ENCODE measurements at places on chromosomes 1 and 21.
A peak's percentile ranks its signal among the peaks of the same experiment; 100 is the strongest.

DNA sequence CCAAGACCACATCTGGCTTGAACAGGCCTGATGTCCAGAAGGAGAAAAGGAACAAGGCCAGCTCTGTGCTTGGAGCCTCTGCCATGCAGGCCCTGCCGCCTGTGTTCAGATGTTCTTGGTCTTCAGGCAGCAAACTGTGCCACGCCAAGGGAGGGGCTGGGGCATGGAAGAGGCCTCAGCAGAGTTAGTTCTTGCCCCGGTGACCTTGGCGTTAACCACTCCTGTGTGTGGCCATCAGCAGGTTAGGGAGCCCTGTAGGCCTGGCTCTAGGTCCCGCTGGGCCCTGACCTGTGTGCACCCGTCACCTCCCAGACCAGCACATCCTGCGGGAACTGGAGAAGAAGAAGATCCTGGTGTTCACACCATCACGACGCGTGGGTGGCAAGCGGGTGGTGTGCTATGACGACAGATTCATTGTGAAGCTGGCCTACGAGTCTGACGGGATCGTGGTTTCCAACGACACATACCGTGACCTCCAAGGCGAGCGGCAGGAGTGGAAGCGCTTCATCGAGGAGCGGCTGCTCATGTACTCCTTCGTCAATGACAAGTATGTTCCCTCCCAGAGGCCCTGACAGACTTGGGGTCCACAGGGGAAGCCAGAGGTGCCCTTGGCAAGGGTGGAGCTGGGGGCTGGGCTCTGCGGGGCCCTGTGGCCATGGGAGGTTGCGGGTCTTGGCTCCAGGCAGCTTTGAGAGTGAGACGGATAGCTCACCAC is 7.1 kb downstream of the ZC3H12A start:
- no peak for DNase-seq

DNA sequence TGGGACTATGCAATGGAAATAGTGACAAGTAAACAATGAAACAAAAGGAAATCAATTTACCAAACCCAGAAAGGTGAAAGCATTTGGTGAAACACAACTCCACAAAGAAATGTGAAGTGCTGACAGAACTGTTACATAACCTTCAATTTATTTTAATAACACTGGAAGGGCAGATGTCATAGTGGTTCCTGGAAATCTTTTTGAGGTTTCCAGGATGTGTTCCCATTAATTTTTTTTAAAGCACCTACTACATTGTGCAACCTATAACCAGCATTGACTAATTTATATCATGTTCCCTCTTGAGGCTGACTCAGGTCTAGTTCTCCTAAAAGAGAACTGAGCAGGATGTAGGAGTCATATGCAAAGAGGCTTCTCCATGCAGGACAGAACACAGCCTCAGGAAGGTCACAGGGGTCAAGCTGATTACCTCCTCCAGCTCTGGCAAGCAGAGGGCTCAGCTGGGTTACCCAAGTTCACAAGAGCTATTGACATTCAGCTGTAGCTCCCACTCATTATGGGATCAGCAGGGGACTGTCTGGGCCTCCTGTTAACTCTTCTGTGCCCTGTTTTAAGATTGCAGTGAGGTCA is 157.1 kb upstream of the NRIP1 start:
- no peak for DNase-seq

- DNase-seq, result no peak
Measured at GRCh38 chr1:66050123-66050522, 257.4 kb downstream of the PDE4B start.

- no peak for DNase-seq
Measured at GRCh38 chr1:6904476-6905170, 119.4 kb downstream of the CAMTA1 start.

- no peak for DNase-seq
Measured at GRCh38 chr1:9079988-9080704, 10.7 kb upstream of the SLC2A5 start.

GRCh38 chr21:44944596-44944995 is 4.8 kb downstream of the SLX9 start:
- DNase-seq, result no peak

DNA sequence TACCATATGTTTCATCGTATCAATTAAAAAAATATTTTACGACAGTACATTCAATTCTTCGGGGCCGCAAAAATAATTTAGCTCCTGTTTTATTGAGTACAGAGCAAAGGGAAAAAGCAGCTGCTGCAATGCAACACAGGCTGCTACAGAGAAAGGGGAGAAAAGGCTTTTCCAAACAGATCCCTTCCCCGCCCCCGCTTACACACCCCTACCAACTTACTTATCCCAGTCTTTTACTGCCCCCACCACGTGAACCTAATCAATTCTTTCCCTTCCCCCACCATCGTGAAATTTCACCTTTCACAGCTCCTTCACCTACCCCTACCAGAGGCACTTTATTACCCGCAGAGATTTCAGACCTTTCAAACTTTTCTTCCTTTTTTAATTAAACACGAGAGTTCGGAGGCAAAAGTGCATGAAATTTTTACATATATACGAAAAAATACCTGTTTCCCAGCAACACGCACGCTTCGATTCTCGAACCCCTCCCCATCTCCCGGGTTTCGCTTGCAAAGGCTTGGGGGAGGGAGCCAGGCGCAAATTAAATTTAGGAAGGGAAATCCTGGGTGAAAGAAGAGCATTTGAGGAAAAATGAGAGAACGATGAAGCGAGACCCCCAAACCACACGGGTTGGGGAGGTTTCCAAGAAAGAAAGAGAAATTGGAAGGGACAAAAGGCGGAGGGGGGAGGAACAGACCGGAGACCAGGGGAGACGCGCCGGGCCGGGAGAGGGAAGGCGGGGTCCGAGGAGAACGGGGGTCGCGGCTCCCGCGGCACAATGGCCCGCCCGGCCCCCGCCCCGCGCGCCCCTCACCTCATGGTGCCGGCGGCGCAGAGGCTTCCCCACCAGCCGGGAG is 823 bp downstream of the ENAH start:
- peak; percentile 45 for DNase-seq

GRCh38 chr1:11670747-11671146 is 6.7 kb downstream of the FBXO6 start:
- no peak for DNase-seq

DNA sequence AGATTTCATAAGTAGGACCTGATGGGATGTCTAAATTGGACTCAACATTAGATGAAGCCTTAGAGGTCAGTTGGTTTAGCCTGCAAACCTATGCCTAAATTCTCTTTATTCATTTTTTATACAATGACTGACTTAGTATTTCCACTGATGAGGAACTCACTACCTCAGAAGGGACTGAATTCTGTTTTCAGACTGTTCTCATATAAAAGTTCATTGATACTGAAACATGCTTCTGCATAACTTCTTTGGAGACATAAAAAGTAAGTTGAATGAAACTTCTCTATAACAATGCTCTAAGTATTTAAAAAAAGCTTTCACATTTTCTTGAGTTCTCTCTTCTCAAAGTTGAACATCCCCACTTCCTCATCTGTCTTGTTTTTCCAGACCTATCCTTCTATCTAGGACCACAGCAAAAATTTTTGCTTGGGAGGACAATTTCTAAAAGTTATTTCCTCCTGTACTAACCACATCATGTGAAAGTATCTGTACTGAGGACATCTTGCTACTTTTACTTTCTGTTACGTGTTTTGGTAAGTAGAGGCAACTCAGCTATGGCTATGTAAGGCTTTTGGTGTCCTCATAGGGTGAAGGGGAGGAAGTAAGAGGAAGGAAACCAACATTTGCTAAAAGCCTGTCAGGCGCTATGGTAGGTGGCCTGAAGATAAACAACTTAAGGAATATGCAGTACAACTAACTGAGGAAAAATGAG is 64.1 kb downstream of the USP24 start:
- no peak for DNase-seq

DNA sequence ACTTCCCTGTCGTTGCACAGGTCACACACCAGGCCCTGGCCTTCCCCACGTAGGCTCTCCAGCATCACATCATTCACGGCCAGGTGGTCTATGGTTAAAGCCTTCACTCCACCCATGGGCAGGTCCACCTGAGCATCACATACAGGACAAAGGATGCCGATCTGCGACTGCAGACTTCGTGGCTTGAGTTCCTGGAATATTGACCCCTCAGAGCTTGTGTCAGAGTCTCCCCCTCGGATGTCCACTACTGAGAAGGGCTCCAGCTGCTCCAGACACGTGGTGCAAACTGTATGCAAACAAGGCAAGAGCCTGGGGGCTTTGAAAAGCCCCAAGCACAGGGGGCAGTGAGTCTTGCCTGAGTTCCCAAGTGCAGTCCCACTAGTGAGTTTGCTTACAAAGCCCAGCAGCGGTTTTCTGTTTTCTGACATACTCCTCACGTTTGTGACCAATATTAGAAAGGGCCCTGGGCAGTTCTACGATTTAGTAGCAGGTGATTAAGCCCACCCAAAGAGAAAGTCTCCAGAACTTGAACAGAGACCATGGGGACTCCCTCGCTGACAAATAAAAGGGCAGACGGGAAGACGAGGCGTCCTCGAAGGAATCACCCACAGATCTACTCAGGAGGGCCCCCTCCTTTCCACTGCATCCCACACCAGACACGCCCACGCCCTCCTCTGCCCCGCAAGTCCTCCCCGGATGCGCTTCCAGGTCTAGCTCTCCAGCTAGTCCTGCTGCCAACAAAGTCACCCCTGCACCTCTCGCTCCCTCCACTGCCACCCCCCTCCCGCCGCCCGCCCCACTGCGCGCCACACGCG is 568 bp downstream of the TRIM45 start:
- peak; percentile 26 for DNase-seq

GRCh38 chr1:109379422-109379821 is 18.3 kb downstream of the SORT1 start:
- DNase-seq, result no peak

DNA sequence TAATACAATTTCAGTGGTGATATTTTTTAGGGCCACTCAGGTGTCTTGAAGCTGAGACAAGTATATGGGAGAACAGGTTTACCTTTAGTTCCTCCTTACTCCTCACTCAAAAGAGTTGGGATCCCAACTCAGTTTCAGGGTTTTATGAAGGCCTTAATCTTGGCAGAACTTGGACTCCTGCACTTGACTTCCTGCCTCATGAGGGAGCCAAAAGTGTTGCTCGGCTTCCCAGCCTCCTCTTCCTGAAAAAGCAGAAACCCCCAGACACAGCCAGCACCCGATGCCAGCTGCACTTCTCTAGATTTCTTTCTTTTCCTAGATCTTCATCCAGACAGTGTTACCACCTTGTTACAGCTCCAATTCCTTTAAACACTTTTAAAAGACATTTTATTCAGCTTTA is 70.8 kb upstream of the TMPRSS2 start:
- DNase-seq, result no peak

GRCh38 chr1:64834734-64835133 is 89.9 kb downstream of the RAVER2 start:
- DNase-seq, result no peak

- DNase-seq, result no peak
Measured at GRCh38 chr1:152225678-152226077, 1.7 kb upstream of the HRNR start.
